GM12878 (cell line): ENCODE measurements at places on chromosomes 1 and 21.
A peak's percentile ranks its signal among the peaks of the same experiment; 100 is the strongest.

DNA sequence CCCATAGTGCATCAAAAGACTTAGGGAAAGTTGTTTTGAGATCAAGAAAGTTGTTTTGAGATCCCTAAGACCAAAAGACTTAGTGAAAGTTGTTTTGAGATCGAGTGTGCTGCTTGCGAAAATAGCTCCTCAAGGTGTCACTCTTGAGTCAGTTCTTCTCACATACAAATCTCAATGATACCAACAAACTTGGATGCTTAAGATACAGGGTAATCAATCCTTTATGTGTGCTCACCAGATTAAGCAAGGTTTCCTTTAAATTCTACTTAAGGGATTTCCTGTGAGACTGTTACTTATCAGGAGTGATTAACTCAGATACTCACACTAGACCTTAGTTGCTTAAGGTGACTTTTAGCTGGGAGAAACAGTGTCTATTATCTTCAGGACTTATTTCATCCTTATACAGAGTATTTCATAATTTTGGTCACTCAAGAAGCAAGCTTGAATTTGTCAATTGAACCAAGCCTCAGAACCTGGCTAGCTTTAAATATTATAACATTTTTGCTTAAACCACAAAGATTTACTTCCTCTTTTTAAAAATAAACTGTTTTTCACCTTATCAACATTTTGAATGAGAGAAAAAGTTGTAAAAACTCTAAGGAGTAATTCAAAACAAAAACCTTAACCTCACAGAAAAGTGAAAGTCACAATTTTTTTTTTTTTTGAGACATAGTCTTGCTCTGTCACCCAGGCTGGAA lies 8.0 kb upstream of the RLF start:
- DNase-seq = peak; percentile 59

DNA sequence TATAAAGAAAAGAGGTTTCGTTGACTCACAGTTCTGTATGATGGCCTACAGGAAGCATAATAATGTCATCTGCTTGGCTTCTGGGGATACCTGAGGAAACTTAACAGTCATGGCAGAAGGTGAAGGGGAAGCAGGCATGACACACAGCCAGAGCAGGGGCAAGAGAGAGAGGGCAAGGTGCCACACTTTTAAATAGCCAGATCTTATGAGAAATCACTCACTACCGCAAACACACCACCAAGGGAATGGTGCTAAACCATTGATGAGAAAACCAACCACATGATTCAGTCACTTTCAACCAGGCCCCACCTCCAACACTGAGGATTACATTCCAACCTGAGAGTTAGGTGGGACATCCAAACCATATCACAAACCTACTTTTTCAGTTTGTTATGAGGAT lies 245.9 kb upstream of the SGIP1 start:
- DNase-seq = no peak

- DNase-seq = no peak
These were observed 719.0 kb downstream of the RWDD3 start for GRCh38 chr1:95953015-95953414.

- DNase-seq = no peak
These were observed 2.2 kb upstream of the TESK2 start for GRCh38 chr1:45493116-45493697.

DNA sequence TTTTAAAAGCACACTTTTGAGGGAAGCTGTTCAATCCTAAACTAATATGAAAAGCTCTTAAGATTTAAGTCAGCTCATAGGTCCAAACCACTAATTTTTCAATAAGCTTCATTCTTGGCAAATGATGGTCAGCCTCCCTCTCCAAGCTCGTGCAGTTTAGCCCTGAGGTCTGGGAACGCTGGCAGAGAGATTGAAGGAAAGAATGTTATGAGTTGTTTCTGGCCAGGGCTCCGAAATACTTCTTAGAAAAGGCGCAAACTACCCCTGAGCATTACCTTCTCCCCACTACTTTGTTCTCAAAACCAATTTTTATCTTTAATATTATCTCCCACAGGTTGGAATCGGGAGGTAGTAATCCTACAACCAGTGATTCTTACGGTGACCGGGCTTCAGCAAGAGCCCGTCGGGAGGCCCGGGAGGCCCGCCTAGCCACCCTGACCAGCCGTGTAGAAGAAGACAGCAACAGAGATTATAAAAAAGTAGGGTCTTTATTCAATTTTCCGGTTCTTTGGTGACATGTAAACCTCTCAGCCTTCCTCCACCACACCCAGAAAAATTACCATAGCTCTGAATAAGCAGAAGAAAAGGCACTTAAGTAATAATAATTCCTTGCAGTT lies 147.7 kb downstream of the SYT2 start:
- DNase-seq = no peak

- DNase-seq = no peak
These were observed 11.5 kb upstream of the SLC44A3 start for GRCh38 chr1:94808669-94809068.

DNA sequence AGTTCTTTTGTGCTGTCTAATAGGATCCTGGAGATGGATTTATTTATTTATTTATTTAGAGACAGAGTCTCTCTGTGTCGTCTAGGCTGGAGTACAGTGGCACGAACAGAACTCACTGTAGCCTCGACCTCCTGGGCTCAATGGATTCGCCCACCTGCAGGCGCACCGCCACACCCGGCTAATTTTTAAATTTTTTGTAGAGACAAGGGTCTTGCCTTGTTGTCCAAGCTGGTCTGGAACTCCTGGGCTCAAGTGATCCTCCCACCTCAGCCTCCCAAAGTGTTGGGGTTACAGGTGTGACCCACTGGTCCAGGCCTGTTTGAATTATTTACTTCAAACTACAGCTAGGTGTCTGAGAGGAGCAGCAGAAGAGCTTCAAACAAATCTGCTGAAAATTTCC lies 9.6 kb upstream of the SPEN start:
- no peak for DNase-seq

GRCh38 chr1:20261095-20261494 lies 29.6 kb upstream of the VWA5B1 start:
- no peak for DNase-seq

DNA sequence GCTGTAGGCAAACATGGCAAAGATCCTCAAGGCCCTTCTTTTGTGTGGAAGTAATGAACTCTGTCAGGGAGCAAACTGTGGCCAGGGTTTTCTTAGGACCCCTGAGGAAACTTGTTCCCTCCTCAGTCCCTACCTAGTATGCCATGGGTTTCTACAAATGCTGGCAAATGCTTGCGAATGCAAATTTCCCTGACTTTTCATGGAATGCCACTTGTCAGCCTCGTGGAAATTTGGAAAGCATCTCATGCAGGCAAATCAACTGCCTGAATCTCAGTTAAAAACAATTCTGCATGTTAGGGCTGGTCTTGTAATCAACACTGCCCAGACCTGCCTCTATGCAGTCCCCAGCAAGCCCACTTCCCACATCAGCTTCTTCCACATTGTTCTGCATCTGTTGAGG lies 334.9 kb upstream of the AJAP1 start:
- no peak for DNase-seq

DNA sequence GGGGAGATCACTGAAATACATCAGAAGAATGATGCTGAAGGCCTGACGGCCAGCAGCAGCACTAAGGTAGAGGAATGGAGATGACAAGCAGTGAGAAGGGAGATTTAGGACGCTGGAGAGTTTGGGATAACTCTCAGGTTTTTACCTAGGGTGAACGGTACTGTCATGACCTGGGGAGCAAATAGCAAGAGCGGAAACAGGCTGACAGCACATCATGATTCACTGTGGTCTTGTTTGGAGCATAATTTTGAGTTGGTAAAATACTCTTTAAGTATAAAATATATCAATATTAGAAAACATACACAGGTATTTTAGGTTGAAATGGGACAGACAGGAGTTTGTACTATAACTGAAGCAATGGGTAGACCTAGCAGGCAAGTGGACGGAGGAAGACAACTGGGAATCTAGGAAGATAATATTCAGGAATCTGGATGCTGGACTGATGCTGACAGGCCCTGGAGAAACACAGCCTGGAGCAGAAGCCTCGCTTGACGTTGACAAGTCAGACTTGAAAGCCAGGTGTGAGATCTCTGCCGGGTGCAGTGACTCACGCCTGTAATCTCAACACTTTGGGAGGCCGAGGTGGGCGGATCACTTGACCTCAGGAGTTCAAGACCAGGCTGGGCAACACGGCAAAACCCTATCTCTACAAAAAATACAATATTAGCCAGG lies 33.3 kb downstream of the ALG14 start:
- DNase-seq = no peak

GRCh38 chr1:85581802-85582686 lies 1.5 kb downstream of the CCN1 start:
- DNase-seq = no peak

GRCh38 chr1:106600626-106601025 lies 455.8 kb upstream of the PRMT6 start:
- DNase-seq = no peak

DNA sequence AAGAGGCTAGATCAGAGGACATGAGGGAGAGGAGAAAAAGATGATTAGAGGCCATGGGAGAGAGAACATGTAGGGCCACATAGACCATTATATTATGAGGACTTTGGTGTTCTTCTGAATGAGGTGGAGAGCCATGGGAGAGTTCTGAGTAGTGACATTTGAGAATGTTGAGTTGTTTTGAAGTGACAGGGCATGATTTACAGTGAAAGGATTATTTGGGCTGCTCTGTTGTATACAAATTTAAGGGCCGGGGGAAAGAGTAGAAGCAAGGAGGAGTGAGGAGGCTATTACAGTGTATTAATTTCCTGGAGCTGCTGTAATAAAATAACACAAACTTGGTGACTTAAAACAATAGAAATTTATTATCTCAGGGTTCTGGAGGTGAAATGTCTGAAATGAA lies 102.5 kb upstream of the RGS4 start:
- DNase-seq = no peak

GRCh38 chr1:31099293-31100032 lies 33.9 kb upstream of the PUM1 start:
- DNase-seq = no peak

GRCh38 chr1:8358897-8359616 lies 41.1 kb downstream of the SLC45A1 start:
- DNase-seq = no peak

GRCh38 chr1:192983349-192983980 lies 75.7 kb downstream of the UCHL5 start:
- DNase-seq = peak; percentile 12

- DNase-seq = no peak
These were observed 251.3 kb downstream of the PCP4 start for GRCh38 chr21:40118527-40118926.

DNA sequence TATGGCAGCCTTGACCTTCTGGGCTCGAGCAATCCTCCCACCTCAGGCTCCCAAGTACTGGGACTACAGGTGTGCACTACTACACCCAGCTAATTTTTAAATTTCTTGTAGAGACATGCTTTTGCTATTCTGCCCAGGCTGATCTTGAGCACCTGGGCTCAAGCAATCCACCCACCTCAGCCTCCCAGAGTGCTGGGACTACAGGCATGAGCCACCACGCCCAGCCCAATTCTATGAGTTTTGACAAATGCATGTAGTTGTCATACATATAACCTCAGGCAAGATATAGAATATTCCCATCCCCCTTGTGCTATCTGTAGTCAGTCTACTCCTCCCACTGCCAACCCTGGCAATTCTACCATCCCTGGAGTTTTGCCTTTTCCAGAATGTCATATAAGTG lies 38.7 kb upstream of the TTC22 start:
- DNase-seq = no peak

DNA sequence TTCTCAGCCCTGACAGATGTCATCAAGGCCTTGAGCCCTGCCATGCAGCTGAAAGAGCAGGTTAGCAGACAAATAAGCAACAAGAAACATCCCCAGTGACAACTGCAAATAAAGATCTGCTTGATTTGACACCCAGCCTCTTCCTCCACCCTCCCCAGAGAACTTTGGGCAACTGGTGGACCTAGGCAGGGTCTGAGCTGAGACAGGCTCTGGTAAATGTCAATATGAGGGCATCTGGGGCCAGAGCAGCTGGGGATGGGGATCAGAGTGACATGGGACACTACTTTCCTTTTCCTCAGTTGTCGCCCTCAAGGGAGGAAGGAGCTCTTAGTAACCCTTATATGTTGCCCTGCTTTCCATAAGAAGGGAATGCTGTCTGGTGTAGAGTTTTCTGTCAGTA lies 544.1 kb downstream of the NEGR1 start:
- no peak for DNase-seq

DNA sequence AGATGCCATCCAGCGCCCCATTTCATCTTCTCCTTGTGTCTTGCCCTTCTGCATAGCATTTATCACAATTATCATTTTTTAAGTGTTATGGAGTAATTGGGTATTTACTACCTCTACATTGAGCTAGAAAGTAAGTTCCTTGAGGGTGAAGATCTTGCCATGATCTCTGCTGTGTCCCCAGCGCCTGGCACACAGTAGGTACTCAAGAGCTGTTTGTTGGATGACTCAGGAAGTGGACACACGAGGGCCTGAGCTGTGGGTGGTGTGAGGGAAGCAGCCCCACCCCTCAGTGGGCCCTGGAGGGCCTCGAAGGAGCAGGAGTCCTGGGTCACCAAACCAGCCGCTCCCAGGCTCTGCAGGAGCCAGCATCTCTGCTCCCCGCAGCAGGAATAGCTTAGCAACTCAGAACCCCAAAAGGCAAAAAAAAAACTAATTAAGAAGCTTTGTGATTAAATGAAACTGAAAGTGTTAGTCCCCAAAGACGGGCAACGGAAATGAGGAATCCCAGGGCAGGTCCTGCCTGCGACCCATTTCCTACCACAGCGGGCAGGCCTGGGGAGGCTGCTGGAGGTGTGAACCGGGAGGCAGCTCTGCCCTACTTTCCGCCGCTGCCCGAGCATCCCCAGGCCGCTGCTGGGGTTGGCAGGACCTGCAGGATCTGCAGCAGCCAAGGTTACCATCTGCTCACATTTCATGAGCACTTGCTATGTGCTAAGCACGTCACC lies 87.7 kb downstream of the LACTBL1 start:
- no peak for DNase-seq

GRCh38 chr1:3068564-3069431 lies at the start of gene PRDM16:
TSS of gene PRDM16 (plus strand) at chr1:3069203. CDS start at chr1:3069260, 57 bp downstream.
- DNase-seq = no peak

GRCh38 chr21:41741253-41742072 lies 25.4 kb downstream of the RIPK4 start:
- no peak for DNase-seq
